ENCODE measurements at places on chromosomes 4 and X.
A peak's percentile ranks its signal among the peaks of the same experiment; 100 is the strongest.

DNA sequence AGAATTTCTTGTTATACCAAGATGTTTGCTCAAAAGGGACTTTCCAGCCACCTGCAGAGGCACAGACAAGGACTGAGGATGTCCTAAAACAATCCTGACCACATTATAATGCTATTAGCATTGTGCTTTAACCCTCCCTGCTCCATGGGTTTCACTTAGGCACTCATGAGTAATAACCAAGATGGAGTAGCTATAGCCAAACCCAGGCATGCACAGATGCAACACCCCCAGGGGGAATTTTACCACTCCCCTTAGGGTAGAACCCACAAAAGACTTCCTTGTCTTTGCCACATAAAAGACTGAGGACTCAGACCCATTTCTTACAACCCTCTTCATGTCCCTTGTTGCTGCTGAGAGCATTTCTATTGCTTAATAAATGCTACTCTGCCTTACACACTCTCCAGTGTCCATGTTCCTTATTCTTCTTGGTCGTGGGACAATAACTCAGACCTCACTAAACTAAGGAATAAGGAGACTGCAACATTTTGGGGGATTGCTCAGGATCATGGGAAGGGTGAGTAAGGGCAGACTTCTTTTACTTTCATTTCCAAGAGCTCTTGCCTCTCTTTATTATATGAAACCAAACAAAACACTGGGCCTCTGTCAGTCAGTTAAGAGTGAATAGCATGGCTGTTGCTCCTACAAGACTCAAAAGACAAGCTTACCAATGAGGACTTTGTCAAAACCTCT, 103.5 kb downstream of the TECRL start:
- DNase-seq: no peak

DNA sequence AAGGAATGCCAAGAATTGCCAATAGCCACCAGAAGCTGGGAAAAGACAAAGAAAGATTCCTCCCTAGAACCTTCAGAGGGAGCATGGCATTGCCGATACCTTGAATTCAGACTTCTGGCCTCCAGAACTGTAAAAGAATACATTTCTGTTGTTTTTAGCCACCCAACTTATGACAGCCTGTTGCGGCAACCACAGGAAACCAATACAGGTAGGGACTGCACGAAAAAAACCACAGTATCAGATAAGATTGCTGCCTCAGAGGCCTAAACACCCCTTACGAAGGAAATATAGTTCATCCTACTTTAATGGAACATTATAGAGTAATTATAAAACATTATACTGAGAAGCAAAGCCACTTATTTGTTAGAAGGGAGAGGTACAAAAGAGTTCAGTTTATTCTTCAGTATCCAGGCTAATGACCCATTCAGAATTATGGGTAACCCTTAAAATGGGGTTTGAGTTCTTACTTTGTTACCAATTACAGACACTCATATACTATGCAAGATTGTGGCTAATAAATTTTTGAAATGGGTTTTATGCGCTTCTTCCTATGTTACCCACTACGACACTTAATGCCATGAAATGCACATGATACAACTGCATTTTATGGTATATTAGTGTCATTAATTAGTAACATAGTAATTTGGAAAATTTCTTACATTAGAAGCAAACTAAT, 37.4 kb upstream of the SMIM10L2A start:
- no peak for DNase-seq

DNA sequence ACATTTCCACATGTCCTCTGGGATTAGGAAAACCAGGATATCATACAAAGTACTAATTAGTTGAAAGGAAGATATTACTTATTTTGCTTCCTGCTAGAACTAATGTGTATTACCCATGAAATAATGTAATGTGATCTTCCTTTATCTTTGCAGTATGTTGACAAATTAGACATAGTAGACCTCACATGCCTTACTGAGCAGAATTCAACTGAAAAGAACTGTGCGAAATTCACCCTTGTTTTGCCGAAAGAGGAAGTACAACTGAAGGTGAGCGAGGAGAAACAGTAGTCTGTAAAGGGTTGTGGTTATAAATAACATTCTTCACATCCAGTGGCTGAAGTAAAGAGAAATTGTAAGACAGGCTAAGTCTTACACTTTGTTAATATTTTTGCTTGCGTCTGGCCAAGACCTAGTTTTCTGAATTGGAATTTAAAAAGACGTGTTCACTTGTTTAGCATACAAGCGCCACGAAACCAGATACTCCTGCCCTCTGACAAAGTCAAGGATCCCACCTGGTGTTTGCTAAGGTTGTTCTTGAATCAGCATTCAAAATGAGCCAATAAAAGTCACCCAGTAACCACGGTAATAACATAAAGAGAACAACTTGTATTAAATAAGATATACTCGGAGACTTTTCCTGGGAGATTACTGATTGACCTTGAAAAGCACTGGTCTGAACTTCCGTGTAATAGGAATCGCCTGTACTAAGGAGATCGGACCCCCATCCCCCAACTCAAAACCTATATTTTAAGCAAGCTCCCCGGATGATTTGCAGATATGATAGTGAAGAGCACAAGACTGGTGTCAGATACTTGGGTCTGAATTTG, 16.9 kb downstream of the STAP1 start:
- no peak for DNase-seq

DNA sequence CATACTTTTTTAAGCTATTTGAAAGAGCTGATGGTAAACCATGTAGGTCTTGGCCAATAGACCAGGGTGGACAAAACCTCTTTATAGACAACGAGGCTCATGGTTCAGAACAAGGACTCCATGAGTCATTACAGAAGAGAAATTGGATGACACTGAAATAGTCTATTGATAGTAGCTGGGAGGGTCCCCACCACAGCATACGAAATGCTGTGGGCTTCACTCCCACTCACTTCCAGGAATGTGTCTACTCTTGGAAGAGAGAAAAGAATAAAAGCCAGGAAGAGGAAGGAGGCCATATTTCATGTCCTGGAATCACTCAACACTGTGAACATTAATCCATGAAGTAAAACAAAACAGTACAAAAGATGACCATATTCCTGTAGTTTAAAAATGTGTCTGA, 82.3 kb upstream of the MXRA5 start:
- no peak for DNase-seq

GRCh38 chrX:15524417-15524816, 23.8 kb downstream of the BMX start:
- no peak for DNase-seq

GRCh38 chr4:88831031-88831430, 133.4 kb upstream of the NAP1L5 start:
- DNase-seq: no peak

DNA sequence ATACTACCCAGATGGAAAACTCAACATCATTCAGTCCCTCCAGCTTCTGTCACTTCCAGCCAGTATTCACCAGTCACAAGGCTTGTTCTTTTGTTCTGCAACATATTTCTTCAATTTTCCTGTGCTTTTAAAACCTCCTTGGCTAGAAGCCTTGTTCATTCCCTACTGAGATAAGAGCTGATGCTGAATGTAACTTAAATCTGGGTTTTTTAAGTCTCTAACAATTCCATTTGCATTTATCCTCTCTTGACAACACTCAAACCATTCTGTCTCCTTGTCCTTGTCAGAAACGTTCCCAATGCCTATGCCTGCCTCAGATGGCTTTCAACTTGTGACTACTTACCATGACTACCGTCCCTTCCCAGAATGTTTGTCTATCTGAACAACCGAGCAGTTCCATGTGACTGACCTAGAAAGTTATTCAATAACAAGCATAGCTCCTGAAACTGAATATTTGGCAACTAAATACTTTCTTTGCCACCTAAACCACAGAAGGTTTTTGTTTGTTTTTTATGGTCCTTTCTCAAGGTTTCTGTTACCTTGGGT, 682.9 kb upstream of the GALNTL6 start:
- DNase-seq: no peak

DNA sequence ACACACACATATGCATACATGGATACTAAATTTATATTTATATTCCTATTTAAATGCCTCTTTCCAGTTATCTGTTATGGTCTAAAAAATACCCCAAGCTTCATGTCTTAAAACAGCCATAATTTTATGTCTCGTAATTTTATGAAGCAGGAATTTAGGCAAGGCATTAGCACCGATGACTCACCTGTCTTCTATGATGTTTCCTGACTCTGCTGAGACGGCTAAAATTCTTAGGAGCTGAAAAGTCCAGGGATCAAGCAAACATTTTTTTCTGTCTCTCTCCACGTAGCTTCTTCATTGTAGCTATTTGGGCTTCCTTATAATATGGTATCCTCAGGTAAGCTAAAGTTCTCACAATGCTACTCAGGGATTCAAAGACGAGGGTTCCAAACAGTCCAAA, 930.3 kb downstream of the STIM2 start:
- DNase-seq: no peak

- DNase-seq: no peak
These were observed 5.5 kb downstream of the L1CAM start for GRCh38 chrX:153880440-153880815.

DNA sequence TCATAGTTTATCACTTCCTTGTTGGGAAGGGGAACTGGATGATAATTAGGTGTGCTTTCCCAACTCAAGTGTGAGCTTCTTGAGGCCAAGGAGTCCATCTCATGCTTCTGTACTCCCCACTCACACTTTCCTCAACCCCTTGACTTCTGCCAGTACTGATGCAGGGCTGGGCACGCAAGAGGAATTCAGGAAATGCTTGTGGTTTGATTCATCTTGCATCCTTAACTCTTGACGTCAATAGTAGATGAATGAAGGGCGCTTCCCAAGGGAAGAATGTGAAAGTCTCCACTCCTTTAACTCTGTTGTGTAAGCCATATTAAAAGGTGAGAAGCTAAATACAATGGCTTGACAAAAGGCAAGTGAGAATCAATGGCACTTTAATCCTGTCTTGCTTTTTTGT, 101.8 kb downstream of the AGTR2 start:
- no peak for DNase-seq

DNA sequence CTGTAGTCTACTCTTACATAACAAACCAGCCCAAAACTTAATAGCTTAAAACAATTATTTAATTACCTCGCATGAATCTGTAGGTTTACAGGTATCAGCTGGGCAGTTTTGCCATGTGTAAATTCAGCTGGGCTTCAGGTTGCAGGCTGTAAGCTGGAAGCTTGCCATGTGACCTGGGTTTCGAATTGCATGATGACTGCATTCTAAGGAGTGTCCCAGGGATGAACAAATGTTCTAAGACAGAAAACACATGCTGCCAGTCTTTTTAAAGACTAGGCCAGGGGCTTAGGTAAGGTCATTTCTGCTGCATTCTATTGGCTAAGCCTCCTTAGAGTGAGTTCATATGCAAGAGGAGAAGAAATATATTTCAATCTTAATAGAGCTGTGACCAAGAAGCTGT, 44.8 kb downstream of the GRIA2 start:
- DNase-seq: no peak

- DNase-seq: no peak
These were observed 25.3 kb downstream of the STIM2 start for GRCh38 chr4:26885912-26886274.

DNA sequence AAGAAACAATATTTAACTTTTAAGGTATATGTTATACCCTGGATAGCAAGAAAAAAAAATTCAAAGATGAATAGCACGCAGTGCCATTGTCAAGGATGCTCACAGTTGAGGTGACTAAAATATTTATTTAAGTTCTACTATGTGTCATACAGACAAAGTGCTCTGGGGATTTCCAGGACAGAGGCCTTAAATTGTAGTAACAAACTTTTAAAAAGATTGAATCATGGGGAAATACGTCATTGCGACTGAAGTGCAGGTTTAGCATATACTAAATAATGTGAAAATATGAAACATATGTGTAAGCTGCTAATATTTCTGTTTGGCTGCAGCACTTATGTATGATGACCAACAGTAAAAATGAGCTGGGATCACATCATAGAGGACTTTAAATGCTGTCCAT, 748.0 kb upstream of the PCDH7 start:
- DNase-seq: no peak

DNA sequence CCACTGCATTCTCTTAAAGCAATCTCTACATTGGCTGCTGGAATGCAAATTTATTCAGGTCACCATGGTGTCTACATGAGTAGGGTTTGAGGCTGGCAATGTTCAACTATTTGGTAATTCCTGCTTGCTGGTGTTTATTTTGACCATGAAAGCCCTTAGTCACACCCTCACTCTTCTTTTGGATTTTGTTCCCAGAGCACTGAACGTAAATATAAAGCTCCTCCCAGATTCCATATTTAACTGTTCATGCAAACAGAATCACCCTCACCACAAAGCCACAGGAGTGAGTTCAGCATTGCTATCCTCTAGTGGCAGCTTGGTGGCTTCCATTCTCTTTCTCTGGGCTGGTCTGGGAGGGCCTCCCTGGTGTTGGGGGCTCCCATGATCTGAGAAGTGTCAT, 82.8 kb downstream of the LNX1 start:
- DNase-seq: no peak

GRCh38 chr4:17511950-17512795, at the start of gene QDPR:
TSS of gene QDPR (minus strand) at chr4:17512090. CDS start at chr4:17512054, 36 bp downstream.
- peak; percentile 21 for DNase-seq
